Left cardiac atrium (tissue), 4 donors: ENCODE measurements at places on chromosomes 1 and 21. TPM values are rescaled to one million over a fixed set of nuclear protein-coding genes. Genes with fewer than 3 reads are reported as not detected.
A peak's percentile ranks its signal among the peaks of the same experiment; 100 is the strongest.

GRCh38 chr1:41030872-41031616 is 9.5 kb upstream of the SLFNL1 start:
- no peak for DNase-seq

DNA sequence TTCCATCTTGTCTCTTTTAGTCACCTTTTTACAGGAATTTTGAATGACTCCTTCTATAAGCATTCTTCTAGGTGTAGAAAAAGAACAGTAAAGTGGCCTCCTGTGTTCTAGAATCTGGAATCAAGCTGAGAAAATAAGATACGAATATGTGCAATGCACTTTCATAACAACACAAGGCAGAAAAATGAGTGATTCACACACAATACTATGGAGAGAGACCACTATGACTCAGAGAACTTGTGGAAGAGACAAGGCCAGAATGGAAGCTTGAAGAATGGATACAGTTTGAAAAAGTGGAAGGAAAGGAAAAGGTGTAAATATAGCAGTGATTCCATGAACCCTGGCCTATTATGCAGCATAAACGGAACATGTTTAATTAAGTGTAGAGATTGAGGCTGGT is 57.1 kb upstream of the SAMSN1 start:
- DNase-seq: no peak

Gene DNAJC6
- 15.4 TPM for total RNA-seq

- no peak for DNase-seq
Observed at GRCh38 chr1:112371775-112372174, 24.2 kb upstream of the CTTNBP2NL start.

GRCh38 chr1:23799570-23800399 is 769 bp downstream of the GALE start:
- peak; percentile 75 for DNase-seq

GRCh38 chr1:200415789-200416593 is 6.2 kb upstream of the ZNF281 start:
- peak; percentile 55 for DNase-seq

DNA sequence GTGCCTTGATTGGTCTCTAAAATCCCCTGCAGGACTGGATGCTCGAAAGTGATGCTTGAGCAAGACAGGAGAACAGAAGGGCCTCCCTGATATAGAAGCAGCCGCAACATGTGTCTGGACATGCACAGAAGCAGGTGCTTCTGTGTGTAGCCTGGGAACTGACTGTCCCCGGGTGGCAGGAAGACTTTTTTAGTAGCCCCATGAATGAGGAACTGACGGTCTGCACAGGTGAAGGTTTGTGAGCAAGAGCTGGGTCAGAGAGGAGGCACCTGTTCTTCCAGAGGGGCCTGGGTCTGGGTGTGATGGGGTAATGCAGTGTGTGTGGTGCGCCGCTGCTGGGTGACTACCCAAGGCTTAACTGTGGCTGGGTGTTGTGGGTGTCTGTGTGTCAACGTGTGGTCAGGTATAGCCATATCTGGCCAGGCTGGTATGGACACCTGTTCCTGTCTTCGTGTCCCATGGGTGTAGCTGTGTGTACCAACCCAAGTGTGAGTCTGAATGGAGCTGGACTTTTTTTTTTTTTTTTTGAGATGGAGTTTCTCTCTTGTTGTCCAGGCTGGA is 39.1 kb upstream of the FOXO6 start:
- no peak for DNase-seq

DNA sequence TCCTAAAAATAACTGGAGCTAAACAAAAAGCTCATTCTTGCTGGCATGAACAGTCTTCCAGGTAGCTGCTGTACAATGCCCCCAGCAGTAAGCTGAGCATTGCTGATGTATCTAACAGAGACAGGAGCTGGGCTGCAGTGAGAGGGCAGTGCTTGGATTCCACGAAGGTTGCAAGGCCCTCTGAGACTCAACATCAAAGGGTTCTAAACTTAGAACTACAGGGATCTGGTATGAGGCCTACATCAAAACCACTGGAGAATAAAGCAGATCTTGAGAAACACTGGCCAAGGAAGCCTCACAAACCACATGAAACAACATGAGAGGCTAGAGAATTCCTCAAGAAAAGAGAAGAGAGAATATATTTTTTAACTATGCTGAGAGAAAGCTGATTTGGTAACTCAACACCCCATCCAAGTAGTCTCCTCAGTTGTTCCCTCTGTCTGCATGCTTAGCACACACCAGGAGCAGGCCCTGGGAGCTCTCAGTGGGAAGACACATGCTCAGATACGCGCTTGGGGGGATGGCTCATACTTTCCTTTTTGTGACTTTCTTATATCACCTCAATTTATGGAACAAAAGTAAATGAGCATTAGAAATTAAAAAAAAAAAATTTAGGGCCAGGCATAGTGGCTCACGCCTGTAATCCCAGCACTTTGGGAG is 27.7 kb downstream of the DSTYK start:
- no peak for DNase-seq
